ENCODE measurements at places on chromosomes 2 and 18.
A peak's percentile ranks its signal among the peaks of the same experiment; 100 is the strongest.

DNA sequence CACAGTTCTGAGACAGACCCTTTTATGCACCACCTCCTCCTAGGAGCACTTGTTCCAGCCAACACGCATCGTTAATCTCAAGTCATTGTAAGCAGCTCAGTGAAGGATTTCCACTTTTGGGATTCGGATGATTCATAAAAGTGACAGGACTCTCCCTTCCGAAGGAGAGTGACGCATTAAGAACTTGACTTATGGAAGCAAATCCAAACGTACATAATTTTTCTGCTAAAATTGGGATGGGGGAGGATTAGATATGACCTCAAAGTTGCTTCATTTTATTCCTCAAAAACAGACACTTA, 165.7 kb downstream of the TWIST2 start:
- no peak for DNase-seq

- DNase-seq = peak; percentile 45
Measured at GRCh38 chr2:230956827-230957755, 32.0 kb upstream of the GPR55 start.

GRCh38 chr2:157876066-157876785, at the start of gene ACVR1:
TSS of gene ACVR1 (minus strand) at chr2:157876330. CDS start at chr2:157799493, 76,837 bp downstream.
- peak; percentile 93 for DNase-seq

- no peak for DNase-seq
Measured at GRCh38 chr2:64326578-64327050, 127.3 kb upstream of the LGALSL start.

DNA sequence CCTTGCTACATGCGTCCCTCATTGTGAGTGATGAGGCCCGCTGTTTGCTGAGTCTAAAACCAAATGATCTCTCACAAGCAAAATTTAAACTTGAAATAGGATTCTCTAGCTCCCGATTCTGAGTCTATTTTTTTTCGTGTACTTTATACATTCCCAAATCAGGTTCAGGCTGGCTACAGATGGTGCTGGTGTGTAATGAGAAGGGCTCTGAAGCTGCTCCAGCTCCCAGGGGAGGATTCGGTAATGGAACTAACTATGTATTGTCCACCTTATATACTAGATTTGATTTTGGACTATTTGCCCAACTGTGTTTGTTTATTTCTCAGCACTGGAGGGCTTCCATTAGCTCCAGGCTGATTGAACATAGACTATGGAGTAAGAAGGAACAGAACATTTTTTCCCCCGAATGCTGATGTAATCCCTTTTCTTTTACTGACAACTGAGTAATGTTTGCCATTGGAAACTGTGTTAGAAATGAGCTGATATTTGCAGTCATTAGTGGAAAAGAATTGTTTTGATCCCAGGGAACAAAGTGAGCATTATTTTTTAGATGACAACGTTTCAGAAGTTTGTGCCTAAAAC, 274.0 kb upstream of the FIGN start:
- DNase-seq = no peak
